ENCODE measurements at places on chromosomes 12 and 14.

DNA sequence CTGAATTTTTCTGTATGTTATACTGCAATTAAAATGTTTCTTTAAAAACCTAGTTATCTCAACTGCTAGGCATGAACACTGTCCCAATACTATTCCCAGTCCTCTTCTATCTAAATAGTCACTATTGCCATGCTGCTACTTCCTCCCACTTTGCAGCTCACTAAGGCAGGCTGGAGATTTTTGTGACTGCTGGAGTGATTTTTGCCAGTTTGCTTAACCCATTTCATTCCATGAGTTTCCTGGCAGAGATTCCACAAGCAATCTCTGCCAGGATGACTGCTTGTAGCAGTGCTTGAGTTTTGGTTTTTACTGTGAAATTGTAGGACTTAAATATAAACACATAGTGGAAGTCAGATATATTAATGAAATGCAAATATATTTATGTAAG lies 80.8 kb downstream of the BHLHE41 start:
- no peak for DNase-seq

DNA sequence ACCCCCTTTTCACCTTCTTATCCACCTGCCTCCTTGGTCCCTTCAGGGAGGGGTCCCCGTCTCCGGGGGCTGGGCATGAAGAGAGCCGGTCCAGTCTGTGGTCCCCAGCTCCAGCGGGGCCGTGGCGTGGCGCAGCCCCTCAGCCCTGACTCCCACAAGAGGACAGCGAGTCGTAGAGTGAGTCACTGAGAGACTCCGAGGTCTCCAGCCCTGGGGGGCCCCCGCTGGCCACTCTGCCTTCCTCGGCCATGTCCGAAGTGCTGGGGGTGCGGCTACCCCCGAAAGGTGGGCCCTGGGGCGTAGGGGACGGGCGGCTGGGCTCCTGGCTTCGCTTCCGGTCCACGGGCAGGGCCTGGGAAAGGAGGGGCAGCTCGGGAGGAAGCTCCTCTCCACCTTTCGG lies 36.5 kb downstream of the NCKAP5L start:
- DNase-seq: no peak

GRCh38 chr12:57551637-57552305 lies 1.9 kb downstream of the KIF5A start:
- DNase-seq: no peak

DNA sequence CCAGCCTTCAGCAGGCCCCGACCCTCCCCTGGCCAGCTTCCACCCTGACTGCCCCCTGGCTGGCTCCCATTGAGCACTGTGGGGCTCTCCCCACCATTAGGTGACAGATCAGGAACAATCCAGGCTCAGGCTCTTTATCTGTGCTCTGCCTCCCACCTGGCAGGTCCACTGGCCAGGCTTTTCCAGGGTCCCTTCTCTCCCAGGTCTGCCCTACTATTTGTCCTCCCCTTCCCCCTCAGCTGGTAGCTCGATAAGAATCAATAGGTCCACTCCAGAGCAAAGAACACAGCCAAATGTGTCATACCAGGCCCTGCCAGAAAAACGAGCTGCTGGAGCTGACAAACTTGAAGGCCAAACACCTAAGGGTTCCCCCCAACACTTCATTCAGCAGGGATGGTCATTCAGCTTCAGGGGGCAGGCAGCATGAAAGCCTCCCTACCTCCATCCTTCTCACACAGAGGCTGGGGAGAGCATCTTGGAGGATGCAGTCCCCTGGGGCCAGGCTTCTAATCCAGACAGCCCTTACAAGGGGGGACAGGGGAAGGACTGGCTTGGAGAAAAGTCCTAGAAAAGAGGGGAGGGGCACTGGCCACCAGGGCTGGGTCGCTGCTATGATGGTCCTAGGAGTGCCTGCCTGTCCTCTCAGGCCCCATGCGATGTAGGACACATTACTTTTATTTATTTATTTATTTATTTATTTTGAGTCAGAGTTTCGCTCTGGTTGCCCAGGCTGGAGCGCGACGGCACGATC lies 1.9 kb upstream of the KRT18 start:
- DNase-seq: no peak

DNA sequence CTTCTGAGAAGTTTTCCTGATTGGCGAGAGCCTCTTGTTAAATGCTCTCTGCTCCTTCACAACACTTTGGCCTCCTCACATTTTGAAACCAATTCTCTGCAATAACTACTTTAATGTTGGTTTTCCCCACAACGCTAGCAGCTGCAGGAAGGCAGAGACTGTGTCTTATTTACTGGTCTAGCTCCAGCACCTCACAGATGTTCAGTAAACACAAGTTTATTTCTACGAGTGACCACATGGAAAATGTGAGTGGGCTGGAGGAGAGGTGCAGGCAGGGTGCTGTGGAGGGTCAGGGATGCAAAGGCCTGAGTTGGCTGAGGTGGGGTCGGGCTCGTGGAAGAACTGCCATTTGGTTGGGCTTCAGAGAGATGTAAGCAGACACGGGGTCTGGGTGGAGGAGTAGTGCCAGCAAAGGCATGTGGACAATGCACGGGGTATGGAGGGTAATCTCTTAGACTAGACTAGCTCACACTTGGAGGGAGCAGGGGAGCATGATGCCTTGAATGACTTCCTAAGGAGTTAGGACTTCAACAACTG lies 117.4 kb upstream of the RTL1 start:
- DNase-seq: no peak

DNA sequence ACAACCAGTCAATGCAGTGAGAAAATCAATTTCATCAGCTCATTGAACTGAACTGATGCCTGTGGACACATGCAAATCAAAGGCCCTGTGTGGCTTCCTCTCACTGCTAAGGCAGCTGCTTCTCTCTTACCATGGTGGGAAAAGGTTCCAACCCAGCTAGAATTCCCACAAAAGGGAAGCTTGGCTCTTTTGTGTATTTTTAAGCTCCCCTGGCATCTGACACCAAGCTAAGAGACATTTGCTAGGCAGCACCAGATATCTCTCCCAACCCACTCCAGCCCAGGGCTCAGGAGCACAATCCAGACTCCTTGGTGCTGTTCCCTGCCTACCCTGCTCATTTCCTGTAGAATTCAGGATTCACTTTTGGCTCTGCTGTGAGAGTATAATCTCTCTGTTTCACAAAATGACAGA lies 129.6 kb downstream of the GXYLT1 start:
- DNase-seq: no peak

GRCh38 chr14:57864659-57865058 lies 1.2 kb downstream of the SLC35F4 start:
- peak; percentile 29 for DNase-seq

GRCh38 chr12:106281804-106282203 lies 20.7 kb upstream of the TCP11L2 start:
- DNase-seq: no peak

DNA sequence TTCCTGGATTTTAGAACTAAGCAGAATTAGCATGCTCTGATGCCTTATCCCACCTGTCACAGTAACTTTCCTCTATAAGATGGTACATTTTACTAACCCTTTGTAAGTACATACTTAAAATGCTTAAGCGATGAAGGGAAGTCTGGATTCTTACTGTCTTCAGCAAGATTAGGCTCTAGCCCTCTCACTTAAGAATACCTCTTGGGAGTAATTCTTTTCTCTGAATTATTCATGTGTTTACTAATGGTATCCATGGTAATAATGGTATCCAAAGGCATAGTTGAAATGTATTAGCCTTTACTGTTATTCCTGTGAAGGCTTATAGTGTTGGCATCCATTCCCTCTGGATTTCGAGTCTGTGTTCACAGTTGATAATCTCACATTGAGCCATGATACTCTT lies 176.9 kb downstream of the MON2 start:
- no peak for DNase-seq

GRCh38 chr12:66077542-66077941 lies 53.0 kb downstream of the LLPH start:
- no peak for DNase-seq

DNA sequence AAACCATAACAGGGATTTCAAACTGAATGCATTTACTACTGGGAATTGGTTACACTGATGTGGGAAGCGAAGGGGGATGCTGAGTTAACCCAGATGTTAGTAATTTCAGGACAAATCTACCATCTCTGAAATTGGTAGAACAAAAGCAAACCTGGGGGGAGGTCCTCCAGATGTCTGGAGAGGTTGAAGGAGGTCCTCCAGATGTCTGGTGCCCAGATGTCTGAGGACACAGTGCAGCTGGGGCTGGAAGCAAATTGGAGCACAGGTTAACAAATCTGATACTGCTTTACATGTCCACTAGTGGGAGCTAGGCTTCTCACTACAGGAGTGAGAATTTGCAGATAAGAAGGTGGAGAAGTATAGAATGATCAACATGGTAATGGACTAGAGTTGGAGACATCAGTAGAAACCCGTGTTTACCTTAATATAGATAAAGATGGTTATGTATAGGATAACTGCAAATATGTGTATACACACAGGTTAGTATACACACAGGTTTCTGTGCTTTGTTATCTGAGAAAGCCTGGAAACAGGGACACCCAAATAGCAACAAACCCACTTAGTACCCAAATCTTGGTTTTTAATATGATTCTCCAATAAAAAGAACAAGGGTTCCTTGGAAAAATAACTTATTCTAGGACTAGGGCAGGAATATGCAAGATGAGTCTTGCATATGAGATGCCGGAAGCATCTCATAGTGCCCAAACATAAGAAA lies 162.5 kb downstream of the C12orf50 start:
- DNase-seq: no peak

GRCh38 chr14:83184531-83184930 lies 1650.9 kb upstream of the SEL1L start:
- no peak for DNase-seq

GRCh38 chr14:67957946-67958345 lies 138.4 kb downstream of the RAD51B start:
- DNase-seq: no peak

- DNase-seq: no peak
Measured at GRCh38 chr14:50666772-50667683, 1.1 kb downstream of the SAV1 start.

GRCh38 chr12:66239295-66239694 lies 50.3 kb downstream of the IRAK3 start:
- no peak for DNase-seq

- no peak for DNase-seq
Measured at GRCh38 chr12:1509413-1510052, 84.8 kb downstream of the FBXL14 start.

DNA sequence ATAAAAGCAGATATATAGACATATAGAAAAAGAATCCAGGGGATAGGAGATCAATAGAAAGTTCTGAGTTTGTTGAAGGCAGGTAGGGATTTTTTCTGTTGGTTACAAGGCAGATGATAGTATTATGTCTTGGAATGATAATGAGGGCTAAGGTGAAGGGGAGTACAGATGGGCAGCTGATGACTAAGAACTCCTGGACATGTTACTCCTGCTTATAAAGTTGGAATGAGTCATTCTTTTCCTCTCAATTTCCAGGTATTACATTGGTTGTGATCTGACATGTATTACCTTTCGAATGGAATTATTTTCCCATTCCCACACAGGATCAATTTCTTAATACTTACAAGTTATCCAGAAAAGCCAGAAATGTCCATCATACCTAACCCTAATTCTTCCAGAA lies 545.2 kb upstream of the MGAT4C start:
- DNase-seq: no peak

DNA sequence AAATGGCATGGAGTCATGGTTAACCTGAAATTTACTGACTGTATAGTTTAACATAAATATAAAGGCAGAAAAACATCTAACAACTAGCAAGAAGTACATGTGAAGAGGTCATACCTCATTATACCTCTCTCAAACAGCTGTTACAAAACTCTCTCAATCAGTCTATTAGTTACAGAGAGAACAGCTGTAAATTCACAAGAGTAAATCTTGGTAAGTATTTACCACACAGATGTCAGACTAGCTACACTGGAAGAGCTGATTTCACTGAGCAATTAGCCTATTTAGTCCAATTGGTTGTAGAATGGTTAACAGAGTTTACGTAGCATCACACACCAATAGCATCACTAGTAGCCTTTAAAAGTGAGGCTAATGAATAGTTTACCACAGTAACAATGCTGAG lies 463.4 kb upstream of the USP15 start:
- DNase-seq: no peak

GRCh38 chr12:18332173-18332572 lies 70.9 kb downstream of the PIK3C2G start:
- DNase-seq: no peak

GRCh38 chr12:55687746-55688145 lies 20.0 kb downstream of the ITGA7 start:
- DNase-seq: no peak

- DNase-seq: no peak
Measured at GRCh38 chr14:81289516-81289915, 68.8 kb upstream of the GTF2A1 start.

DNA sequence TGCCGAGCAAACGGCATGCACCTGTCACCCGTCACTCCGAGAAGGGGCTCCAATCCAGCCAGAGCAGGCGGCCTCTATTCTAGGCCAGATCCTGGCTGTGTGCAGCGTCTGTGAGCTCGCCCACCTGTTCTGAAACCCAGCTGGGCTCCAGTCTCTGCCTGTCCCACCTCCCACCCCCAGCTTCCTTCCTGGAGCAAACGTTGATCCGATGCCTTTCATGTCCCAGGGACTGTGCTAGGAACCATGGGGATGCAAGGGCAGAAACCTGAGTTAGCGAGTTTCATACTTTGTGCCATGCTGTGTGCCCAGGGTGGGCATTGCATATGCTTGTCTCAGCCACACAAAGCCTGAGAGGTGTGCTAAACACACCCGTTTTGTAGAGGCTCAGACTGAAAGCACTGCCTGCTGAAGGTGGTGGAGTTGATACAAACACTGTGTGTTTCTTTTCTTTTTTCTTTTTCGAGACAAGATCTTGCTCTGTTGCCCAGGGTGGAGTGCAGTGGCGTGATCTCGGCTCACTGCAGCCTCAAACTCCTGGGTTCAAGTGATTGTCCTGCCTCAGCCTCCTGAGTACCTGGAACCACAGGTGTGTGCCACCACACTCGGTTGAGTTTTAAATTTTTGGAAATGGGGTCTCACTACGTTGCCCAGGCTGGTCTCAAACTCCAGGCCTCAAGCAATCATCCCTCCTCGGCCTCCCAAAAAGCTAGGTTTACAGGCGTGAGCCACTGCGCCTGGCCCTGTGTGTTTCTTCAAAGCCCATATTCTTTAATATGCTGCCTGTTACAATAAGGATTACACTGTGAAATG lies 84.1 kb upstream of the MED13L start:
- DNase-seq: peak; percentile 79

DNA sequence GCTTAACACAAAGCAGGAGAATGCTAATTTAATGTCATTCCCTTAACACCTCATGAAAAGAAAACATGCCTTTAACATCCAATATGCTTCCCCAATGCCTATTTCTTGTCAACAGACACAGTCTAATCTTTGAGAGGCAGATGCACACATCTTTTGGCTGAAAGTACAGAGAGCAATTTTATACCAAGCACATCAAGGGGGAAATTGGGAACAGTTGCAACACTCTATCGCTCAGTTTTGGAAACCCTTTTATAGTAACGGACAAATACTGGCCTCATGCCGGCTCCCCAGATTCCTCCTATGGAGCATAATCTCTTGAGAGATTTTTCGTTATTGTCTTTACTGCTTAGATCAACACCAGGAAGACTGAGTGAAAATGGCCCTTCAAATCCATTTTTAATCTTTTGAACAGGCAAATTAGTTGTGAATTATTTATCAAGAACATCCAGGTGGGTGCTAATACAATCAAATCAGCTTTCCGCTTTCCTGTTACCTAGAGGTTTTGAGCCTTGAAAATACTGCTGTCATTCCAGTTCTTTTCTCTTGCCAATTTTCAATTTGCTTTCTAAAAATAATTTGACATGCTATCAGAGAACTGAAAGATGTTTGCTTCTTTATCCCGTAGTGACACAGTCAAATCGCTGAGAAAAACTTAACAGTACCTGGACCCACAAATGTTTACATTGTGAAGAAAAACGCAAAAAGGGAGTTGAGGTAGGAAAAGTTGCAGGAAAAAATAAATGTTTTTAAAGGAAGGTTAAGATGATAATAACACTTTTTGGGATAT lies 60.7 kb upstream of the CAND1 start:
- no peak for DNase-seq

Data from cerebellum (tissue), 4 donors.